Hepatocyte (in vitro differentiated cells): ENCODE measurements at places on chromosomes 1 and 21.
A peak's percentile ranks its signal among the peaks of the same experiment; 100 is the strongest.

GRCh38 chr1:2945821-2946231 lies 75.4 kb upstream of the ACTRT2 start:
- no peak for DNase-seq

DNA sequence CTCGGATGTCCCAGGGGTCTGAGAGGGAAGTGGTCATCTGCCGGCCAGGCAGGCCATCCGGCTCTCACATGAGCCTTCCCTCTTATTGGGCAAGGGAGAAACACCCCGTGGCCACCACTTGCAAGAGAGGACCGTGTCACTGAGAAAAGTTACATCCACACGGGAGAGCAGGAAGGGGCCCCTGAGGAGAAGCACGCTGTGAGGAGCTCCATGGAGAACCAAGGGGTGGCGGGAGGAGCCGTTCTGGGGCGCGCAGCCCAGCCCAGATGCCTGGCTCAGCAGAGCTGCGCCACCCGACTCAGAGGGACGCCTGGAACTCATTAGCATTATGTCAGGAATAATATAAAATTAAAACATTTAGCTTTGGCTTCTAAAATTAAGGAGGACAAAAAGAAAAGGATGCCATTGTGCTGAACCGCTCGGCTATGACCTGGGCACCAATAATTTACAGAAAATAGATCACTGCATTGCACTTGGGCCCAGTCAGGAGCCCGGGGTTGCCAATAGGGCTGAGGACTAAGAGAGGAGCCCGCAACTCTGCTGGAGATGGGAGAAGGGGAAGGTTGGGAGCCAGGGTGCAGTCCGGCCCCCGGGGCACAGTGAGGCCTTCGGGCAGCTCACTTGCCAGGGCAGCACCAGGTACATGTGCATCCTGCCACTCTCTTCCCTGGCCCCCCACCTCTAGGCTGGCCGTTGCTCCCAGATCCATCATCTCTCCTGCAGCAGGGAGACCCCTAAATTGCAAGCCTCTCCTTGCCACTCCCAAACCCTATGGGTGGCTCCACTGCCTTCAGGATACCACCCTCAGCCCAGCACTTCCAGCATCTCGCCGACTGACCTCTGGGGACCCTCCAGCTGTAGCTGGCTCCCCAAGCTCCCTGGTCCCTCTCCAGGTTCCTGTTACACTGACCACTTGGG lies 84.8 kb downstream of the DMRTB1 start:
- no peak for DNase-seq

DNA sequence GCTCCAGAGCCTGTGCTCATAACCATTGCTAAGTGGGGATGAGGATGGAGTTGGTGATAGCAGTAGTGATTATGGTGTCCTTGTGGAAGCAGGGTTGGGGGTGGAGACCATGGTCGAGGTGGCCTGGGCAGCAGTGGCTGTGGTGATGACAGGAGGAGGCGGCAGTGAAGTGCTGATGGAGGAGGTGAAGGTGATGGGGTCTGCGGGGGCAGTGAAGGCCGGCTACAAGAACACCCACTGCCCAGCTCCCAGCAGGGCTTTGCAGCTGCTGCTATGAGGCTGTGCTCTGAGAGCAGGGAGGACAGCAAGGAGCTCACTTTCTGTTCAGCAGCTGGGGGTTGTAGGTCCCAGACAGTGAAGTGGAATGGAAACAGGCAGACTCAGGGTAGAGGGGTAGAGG lies 15.6 kb upstream of the DMBX1 start:
- no peak for DNase-seq

DNA sequence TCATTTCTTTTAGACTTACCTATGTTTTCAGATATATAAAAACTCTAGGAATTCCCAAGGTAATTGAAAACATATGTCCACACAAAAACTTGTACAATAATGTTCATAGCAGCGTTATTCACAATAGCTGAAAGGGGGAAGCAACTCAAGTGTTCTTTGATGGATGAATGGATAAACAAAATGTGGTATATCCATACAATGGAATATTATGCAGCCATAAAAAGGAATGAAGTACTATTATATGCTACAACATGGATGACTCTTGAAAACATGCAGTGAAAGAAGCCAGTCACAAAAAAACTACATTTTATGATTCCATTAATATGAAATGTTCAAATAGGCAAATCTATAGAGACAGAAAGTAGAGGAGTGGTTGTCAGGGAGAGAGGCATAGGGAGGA lies 62.2 kb upstream of the WDR26 start:
- DNase-seq, result no peak

- peak; percentile 65 for DNase-seq
Observed at GRCh38 chr21:43703035-43703880, 15.7 kb upstream of the PDXK start.

DNA sequence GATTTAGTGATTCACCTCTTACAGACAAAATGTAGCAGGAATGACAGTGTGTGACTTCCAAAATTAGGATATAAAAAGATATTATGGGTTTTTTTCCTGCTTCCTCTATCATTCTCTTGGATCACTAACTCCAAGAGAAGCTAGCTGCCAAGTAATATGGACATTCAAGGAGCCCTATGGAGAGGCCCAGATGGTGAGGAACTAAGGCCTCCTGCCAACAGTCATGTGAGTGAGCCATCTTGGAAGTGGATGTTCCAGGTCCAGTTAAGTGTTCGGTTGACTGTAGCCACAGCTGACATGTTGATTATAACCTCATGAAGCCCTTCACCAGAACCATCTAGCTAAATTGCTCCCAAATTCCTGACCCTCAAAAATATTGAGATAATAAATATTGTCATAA lies 38.8 kb downstream of the CD160 start:
- DNase-seq, result no peak

- DNase-seq, result no peak
Observed at GRCh38 chr21:45868488-45868887, 113.1 kb upstream of the COL6A1 start.

DNA sequence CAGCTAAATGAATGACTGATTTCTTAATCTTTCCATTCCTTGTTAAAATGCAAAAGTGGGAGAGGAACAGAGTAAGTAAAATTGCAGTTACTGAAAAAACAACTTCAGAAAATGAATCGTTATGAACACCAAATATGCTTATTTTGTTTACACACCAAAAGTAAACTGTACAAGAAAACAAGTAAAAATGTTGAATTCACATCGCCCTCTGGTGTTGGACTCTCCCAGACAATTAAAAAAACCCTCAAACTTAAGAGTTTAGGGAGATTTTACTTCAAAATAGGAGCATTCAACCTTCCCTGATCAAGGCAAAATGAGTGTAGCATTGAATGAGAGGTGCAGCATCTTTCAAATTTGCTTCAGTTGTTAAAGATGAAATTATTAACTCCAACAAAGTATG lies 19.4 kb upstream of the ESRRG start:
- DNase-seq, result no peak
